ENCODE measurements at places on chromosomes 5 and 9.

DNA sequence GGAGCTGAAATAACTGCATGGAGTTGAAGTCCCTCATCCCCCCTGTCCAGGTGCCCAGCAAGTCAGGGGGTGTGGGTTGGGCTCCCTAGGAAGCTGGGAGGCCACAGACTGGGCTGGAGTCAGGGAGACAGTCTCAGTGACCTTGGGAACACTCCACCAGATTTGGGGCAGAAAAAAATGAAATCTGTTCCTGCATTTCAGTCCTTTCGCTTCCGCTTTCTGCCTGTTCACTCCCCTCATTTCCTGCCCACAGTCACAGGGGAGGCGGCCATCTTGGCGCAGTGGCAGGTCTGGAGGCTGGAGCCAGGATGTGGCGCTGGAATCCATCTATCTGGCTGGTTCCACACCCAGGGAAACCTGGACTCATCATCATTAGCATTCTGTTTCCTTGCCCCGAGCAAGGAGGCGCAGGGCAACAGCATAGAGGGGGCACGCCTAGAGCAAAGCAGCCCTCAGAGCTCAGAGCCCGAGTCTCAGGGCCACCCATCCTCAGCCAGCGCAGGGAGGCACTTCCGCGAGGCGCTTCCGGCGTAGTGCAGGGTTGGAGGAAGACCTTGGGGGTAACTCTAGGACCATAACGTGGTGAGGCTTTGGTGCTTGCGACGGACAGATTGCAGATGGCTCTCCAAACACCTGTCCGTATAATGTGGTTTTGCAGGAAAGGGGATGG, 86.2 kb upstream of the HSPA9 start:
- DNase-seq, result peak; percentile 23

- DNase-seq, result no peak
Measured at GRCh38 chr5:16675806-16676205, 59.0 kb upstream of the RETREG1 start.

- peak; percentile 54 for DNase-seq
Measured at GRCh38 chr5:142800776-142801494, 30.8 kb downstream of the ARHGAP26 start.

DNA sequence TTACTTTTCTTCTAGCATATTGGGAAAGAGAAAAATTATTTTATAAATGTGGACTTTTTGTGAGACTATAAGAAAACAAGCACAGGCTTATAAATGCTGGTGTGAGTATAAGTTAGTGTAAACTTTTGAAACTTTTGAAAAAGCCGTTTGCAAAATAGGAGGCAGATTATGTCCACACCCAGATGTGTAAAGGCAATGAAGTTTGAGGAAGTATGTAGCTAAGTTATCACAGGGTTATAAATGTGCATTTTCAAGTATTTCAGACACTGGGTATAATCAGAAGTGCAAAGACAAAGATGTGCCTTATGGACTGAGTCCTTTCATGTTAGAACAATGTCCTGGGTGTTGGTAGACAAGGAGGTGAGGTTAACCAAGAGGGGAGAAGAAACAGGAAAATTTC, 85.5 kb downstream of the ANXA1 start:
- DNase-seq, result no peak

GRCh38 chr5:78562714-78563330, 85.8 kb downstream of the LHFPL2 start:
- DNase-seq, result no peak

GRCh38 chr5:176528761-176529115, 8.5 kb downstream of the RNF44 start:
- DNase-seq, result no peak

DNA sequence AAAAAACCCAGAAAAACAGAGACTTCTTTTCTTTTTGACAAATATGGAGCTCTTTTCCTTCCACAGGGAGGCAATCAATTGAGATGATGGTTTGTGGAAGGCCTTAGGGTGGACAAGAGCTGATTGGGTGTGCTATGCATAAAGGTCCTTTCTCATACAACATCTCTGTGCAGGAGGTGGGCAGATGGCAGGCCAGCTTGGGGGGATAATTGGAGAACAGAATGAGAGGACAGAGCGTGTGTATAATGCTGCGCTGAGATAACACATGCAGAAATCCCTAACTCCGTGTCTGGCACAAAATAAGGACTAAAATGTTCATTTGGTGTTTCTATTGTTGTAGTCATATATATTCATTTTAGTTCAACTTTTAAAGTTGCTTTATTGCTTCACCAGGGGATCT, 159.0 kb upstream of the MEF2C start:
- no peak for DNase-seq

- peak; percentile 44 for DNase-seq
Measured at GRCh38 chr5:151058891-151059489, 21.8 kb downstream of the TNIP1 start.

GRCh38 chr5:148230240-148230639, 8.1 kb upstream of the MARCOL start:
- DNase-seq, result no peak

GRCh38 chr9:125430161-125431011, 168.8 kb downstream of the GAPVD1 start:
- no peak for DNase-seq

DNA sequence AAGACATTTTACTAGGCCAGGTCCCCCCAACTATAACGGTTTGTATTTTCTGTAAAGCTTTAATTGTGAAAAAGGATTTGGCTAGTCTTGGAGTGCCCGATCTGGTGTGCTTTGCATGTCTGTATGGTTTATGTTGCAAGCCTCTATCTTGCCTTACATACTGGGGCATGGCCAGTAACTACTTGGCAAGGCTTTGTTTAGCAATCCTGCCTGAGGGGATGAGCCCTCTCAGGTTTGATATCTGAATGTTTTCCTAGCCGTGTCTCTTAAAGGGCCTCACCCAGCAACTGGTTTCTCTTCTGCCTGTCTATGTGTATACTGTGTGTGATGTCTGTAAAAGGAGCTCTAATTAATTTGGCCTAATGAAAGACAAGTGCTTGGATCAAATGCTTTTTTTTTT, 61.3 kb upstream of the SPINK5 start:
- no peak for DNase-seq

GRCh38 chr9:126652140-126652582, 38.4 kb downstream of the LMX1B start:
- no peak for DNase-seq

DNA sequence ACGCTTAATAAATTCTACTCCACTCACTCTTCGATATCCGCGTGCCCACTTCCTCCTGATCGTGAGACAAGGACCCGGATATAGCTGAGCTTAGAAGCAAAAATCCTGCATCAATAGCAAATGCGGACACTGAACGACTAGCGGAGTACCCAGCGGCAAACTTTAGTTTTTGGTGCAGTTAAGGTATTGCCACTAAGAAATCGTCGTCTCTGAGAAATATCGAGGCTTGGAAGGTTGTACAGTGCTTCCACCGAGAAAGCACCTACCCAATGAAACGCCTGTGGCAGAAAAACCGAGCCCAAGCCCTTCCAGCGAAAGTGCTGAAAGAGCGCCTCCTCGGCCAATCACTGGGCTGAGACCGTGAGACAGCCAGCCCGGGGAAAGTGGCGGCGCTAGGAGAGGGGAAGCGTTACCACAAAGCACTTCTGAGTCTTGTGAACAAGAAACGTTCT, 32.2 kb downstream of the ANXA2R start:
- peak; percentile 79 for DNase-seq

- no peak for DNase-seq
Measured at GRCh38 chr9:26341545-26341944, 551.1 kb downstream of the CAAP1 start.

DNA sequence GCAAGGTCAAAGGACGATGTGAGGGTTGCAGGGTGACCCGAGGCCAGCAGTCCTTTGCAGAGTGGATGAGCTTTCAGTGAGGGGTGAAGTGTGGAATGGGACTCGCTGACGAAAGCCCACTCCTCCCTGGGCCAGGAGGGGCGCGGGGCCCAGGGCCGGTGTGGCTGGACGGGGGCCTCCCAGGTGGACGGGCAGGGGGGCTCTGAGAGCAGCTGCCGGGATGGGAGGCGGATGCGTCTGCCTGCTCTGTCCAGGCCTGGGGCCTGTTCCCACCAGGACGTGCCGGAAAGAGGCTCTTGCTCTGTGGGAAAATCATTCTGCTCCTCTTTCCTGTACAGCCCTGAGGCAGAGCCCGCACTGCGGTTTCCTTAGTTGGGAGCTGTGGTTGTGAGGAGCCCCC, 24.3 kb downstream of the IRX4 start:
- no peak for DNase-seq

DNA sequence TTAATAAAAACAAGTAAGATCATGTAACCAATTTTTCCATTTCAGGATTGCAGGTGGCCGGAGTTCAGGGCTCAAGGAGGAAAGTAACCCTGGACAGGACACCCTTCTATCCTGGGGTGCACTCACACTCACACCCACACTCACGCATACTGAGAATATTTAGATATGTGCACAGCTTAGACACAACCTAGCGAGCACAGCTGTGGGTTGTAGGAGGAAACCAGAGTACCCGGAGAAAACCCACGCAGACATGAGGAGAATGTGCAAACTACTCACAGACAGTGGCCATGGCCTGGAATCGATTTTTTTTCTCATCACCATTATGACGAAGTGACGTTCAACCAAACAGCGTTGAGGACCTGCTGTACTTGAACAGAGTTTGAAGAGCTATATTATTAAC, 4.5 kb upstream of the EFNA5 start:
- DNase-seq, result no peak

- no peak for DNase-seq
Measured at GRCh38 chr5:173954671-173955521, 34.1 kb upstream of the C5orf47 start.

GRCh38 chr9:87280421-87280820, 217.2 kb upstream of the DAPK1 start:
- DNase-seq, result no peak

- no peak for DNase-seq
Measured at GRCh38 chr5:60463179-60463868, 236.6 kb downstream of the DEPDC1B start.

- no peak for DNase-seq
Measured at GRCh38 chr5:144370273-144370672, 199.6 kb downstream of the KCTD16 start.

DNA sequence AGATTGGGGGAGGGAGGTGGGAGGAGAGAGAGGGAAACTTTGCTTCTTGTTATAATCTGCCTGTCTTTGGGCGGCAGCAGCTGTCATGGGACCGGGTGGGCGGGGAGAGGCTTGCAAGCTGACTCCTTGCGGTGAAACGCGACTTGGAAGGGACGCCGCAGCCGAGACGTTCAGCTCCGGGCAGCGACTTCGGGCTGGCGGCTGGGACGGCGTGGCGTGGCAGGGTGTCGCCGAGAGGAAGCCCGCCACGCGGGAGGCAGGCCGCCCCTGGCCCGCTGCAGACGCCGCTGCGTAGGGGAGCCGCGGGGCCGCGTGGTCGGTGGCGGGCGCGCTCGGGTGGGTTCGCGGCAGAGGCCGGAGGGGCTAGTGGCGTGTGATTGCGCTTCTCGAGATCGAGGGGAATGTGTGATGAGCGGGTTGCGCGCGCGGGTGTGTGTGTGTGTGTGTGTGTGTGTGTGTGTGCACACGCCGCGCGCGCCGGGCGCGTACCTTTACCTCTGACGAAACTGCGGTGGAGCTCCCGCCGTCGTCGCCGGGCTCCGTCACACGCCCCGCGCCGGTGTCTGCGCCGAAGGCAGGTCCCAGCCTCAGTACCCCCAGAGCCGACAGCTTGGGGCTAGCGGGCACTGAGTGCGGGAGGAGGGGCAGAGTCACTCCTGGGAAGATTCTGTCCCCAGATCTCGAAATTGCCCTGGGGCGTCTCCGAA, 1.7 kb downstream of the PPARGC1B start:
- DNase-seq, result peak; percentile 73

DNA sequence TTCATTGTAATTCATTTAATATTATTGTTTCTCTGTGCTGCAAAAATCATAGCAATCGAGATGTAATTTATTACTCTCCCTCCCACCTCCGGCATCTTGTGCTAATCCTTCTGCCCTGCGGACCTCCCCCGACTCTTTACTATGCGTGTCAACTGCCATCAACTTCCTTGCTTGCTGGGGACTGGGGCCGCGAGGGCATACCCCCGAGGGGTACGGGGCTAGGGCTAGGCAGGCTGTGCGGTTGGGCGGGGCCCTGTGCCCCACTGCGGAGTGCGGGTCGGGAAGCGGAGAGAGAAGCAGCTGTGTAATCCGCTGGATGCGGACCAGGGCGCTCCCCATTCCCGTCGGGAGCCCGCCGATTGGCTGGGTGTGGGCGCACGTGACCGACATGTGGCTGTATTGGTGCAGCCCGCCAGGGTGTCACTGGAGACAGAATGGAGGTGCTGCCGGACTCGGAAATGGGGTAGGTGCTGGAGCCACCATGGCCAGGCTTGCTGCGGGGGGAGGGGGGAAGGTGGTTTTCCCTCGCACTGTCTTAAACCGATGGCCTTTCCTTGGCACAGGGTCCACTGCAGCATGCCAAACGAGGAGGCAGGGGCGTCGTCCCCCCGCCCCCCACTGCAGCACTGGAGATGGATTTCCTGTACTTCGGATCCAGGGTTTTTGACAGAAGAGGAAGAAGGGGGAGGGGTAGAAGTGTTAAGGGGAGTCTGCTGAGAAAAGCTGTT, at the start of gene APC:
TSS of gene APC (plus strand) at position 423 of the 728 bp plus-strand sequence. CDS start 17,006 bp downstream, outside the sequence.
- DNase-seq, result peak; percentile 88

- no peak for DNase-seq
Measured at GRCh38 chr9:6842584-6842947, 84.8 kb downstream of the KDM4C start.
